ENCODE measurements at places on chromosomes 1 and 21.

GRCh38 chr21:44657635-44658540, at the start of gene KRTAP12-3:
TSS of gene KRTAP12-3 (plus strand) at chr21:44657932. CDS start at chr21:44657980, 48 bp downstream.
- DNase-seq = no peak

- DNase-seq = no peak
Observed at GRCh38 chr1:109649491-109649914, 6.4 kb upstream of the GSTM4 start.

- no peak for DNase-seq
Observed at GRCh38 chr21:29511096-29511495, 212.4 kb downstream of the BACH1 start.

DNA sequence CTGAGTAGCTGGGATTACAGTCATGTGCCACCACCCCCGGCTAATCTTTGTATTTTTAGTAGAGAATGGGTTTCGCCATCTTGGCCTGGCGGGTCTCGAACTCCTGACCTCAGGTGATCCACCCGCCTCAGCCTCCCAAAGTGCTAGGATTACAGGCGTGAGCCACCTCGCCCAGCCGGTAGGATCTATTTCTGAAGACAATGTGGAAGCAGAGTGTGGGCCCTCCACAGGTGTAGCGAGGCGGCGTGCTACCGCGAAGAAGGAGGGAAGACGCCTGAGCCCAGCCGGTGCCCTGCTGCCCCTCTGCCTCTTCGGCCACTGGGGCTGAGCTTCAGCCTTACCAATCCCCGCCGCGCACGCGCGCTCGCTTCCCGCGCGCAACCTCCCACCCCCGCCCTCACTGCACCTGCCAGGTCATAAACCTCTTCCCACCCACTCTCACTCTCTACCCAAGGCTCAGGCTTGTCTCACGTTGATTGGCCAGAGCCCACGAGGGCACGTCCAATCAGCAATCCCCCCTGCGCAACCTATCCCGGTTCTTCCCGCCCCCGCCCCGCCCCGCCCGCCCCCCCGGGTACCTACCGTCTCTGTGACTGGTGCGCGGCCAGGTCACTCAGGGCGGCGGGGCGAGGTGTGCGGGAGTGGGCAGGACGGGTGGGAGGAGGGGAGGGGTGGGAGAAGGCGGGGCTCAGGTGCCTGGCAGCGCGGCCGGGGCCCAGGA, 409 bp upstream of the HOOK1 start:
- DNase-seq = peak; percentile 81

DNA sequence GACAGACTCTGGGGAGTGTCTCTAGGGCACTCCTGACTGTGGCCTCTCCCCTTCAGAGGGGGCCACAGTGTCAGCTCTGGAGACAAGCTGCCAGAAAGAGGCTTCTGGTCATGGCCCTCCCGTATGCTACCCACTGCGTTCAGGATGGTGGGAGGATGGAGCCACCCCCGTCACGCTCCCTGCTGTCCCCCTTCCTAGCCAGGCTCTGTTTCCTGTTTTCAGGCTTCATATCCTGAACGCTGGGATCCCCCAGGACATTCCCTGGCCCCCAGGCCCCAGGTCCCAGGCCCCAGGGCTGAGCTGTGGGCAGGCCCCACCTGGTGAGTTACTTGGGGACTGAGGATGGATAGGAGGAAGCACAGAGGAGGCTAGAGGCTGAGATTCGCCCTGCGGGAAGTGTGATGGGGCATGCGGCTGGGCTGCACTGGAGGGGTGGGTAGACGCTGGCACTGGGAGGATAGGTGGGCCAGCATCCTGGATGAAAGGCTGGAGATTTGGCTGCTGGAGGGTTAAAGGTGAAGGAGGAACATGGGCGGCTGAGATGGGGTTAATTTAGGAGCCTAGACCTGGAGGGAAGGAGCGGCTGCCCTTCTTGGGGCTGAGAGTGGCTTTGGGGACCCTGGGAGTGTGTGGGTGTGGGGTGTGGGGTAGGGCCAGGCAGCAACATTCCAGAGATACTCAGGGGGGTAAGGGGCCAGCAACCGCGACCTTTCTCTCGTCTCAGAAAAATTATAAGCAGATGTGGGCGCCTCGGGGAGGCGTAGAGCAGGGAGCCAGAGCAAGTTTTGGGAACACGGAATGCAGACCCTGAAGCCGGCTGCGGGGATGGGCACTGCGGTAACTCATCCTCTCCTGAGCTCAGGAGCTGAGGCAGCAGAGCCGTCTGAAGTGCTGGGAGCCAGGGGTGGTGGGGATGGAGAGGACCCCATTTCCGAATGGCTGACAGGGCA, 8.7 kb downstream of the PEAR1 start:
- no peak for DNase-seq

GRCh38 chr1:13628711-13629110, 45.1 kb downstream of the PDPN start:
- DNase-seq = no peak

GRCh38 chr1:21283524-21283923, 6.7 kb downstream of the ECE1 start:
- DNase-seq = no peak

GRCh38 chr1:206608108-206608698, 4.1 kb downstream of the EIF2D start:
- peak; percentile 67 for DNase-seq

DNA sequence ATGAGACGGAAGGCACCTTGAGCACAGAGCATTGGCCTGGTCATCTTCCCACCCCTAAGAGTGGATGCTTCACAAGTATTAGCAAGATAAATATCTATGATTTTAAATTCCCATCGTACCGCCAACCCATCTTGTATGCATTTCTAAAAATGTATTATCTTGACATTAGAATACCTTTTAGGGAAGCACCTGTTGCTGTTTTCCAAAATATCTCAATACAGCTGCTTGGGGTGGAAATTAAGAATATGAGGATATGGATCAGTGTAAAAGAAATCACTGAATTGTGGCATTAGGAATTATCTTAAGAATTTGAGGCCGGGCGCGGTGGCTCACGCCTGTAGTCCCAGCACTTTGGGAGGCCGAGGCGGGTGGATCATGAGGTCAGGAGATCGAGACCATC, 166.3 kb downstream of the ETS2 start:
- no peak for DNase-seq

DNA sequence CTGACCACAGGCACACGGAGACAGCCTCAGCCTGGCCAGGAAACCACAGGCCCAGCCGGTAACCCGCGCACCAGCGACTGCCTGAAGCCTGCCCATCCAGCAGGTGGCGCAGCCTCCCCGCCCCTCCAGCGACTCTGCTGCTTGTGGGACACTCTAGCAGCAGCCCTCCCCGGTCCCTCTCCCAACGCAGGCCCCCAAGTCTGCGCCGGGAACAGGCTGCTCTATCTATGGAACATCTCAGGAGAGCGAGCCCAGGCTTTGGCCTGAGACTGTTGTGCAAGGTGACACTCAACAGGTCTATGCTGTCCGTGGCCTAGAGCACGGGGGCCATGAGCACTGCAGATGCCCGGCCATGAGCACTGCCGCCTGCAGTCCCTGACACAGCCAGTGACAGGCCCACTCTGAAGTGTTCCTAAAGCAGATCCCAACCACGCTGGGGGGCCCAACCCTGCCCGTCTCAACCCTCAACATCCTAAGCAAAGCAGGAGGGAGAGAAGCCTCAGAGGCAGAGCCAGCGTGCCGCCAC, 28.4 kb downstream of the WDR4 start:
- peak; percentile 64 for DNase-seq
